ENCODE measurements at places on chromosomes 1 and 21. TPM values are rescaled to one million over a fixed set of nuclear protein-coding genes. Genes with fewer than 3 reads are reported as not detected.

GRCh38 chr1:153072806-153073726 is 1.7 kb upstream of the SPRR2B start:
- no peak overlapping the region for H3K4me3 ChIP-seq
- H3K36me3 ChIP-seq: no peaks in the 10 kb centered on the region
- no peak overlapping the region for H3K27ac ChIP-seq
- no peaks in the 10 kb centered on the region for H3K4me1 ChIP-seq

Gene LCA5L
- 0.32 TPM for total RNA-seq

Gene FHAD1
- total RNA-seq: not detected

Gene TRABD2B
- not detected for total RNA-seq

Gene ZBTB8A
- total RNA-seq: 0.96 TPM

GRCh38 chr1:70034403-70034802 is 171.0 kb downstream of the LRRC40 start:
- no peak overlapping the region for H3K4me3 ChIP-seq
- no peak overlapping the region for H3K27ac ChIP-seq
- no peak for DNase-seq

- no peaks in the 10 kb centered on the region for H3K27me3 ChIP-seq
- DNase-seq: no peak
- no peak within 1 kb of the TSS for H3K27ac ChIP-seq
- peaks cover 9% of the 10 kb centered on the region for H3K4me1 ChIP-seq
Measured at GRCh38 chr1:153626904-153627714, at the start of gene S100A13. TSS of gene S100A13 (minus strand) at chr1:153627505. CDS start at chr1:153626472, 1,033 bp downstream.

Gene ARHGEF16
- not detected for total RNA-seq

DNA sequence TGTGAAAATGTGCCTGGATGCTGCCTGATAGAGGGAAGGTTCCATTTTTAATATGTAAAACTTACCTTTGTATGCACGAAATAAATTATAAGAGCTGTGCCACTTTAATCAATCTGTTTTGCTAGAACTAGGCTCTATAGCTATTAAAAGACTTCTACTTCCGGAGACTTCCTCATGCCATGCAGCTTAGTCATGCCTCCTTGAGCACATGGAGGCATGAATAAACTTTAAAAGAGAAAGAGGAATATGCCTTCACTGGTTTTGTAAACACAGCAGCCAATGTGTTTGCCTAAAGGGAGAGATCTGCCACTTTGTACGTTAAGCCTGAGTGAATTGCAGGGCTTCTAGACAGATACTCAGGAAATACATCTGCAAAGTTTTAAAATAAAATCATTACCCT is 604.6 kb downstream of the LRRIQ3 start:
- no peak for DNase-seq
- no peak overlapping the region for H3K4me3 ChIP-seq
- H3K36me3 ChIP-seq: no peaks in the 10 kb centered on the region
- no peaks in the 10 kb centered on the region for H3K4me1 ChIP-seq
- no peak overlapping the region for H3K27ac ChIP-seq

Gene CD34
- total RNA-seq: not detected

DNA sequence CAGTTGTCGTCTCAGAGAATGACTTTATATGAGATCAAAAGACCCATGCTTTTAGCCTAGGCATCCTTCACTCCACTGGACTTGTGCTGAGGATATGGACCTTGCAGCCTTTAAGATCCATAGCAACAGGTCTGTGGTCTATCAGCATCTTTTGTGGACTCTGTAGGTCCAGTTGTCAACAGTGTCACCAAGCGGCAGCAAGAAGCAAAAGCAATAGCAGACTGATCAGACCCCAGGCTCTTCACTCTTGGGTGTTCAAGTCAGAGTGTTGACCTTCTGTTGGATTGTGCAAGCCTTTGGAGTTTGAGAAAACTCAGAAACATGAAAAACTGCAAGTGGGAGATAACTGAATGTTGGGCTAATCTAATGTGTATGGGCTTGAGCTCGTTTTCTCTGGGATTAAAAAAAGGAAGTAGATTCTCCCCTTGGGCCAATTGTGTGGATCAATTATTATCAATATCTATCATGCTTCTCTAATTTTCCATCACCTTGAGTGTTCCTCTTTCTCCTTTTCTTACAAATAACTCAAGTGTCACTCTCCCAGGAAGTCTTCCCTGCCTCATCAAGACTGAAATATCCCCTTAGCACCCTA is 144.2 kb downstream of the LYPLAL1 start:
- no peak overlapping the region for H3K4me3 ChIP-seq
- no peaks in the 10 kb centered on the region for H3K4me1 ChIP-seq
